A549 treated with ZK216348 at 1 μM for 4 hours (cell line): ENCODE measurements at places on chromosomes 4 and X. TPM values are rescaled to one million over a fixed set of nuclear protein-coding genes. Genes with fewer than 3 reads are reported as not detected.

The ATP2B3 gene
- 0.05 to 0.21 TPM (median 0.07 TPM) in 4 of 5 replicates, not detected in the other for total RNA-seq

The PABPC5 gene
- total RNA-seq = not detected in 5 replicates

The SYNPO2 gene
- total RNA-seq = 0.98 to 1.7 TPM (median 1.1 TPM) in 5 replicates

The MAOA gene
- total RNA-seq = 0.33 to 1.1 TPM (median 0.40 TPM) in 5 replicates

The CCKAR gene
- not detected in 5 replicates for total RNA-seq

The IL3RA gene
- 0.18 to 0.95 TPM (median 0.26 TPM) in 5 replicates for total RNA-seq

The SGMS2 gene
- total RNA-seq = 13.9 to 29.8 TPM (median 22.6 TPM) in 5 replicates

The STPG2 gene
- total RNA-seq = not detected in 5 replicates

The TRO gene
- total RNA-seq = 0.67 to 1.2 TPM (median 0.74 TPM) in 5 replicates

The CT45A10 gene
- total RNA-seq = 0.33 TPM in 1 of 5 replicates, not detected in the others

The MND1 gene
- total RNA-seq = 12.3 to 21.1 TPM (median 12.8 TPM) in 5 replicates
